MV-4-11 (cell line): ENCODE measurements at places on chromosomes 12 and 14.
A peak's percentile ranks its signal among the peaks of the same experiment; 100 is the strongest.

DNA sequence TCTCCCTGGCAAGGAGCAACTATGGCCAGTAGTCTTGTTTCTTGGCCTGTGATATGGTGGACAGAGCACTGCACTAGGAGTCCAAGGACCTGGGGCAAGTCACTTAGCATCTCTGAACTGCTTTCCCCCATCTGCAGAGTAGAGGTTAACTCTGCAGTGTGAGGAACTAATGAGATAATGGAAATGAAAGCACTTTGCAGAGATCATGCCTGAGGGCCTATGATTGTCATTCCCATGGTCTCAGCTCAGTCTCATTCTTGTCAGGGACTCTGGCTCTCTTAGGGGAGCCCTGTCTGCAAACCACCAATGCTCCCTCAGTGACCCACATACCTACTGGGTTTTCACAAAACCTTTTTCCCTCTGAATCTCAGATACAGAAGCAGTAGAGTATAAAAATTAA, 6.5 kb upstream of the PNMA1 start:
- DNase-seq: no peak

GRCh38 chr14:103073876-103074728, 9.9 kb upstream of the LBHD2 start:
- DNase-seq: no peak

DNA sequence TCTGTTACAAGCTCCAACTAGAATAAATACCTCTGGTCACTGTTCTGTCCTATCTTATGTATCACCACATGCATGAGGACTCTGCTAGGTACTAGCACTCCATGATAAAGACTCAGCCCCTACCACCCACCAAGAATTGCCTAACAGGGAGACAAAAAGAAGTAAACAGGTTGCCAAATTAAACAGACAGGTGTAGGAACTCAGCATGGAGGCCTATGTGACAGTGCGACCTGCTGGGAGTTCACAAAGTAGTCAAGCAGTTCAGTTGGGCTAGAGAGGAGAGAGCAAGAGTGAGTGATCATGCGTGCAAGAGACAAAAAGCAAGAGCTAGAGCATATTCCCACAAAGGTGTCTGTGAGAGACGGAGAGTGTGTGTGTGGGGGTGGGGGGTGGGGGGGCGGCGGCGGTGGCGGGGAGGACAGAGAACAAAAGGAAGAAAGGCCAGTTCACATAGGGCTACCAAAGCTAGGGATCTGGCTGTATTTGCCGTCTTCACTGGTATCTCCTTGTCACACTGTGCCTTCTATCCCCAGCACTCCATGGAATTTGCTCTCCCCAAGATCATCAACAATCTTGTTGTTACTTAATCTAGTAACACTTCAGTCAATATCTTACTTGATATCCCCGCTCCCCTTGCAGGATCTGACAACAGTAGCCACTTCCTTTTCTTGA, 81.2 kb downstream of the SPPL3 start:
- no peak for DNase-seq

- DNase-seq: no peak
Observed at GRCh38 chr14:95761436-95761835, 47.5 kb upstream of the TCL1A start.

DNA sequence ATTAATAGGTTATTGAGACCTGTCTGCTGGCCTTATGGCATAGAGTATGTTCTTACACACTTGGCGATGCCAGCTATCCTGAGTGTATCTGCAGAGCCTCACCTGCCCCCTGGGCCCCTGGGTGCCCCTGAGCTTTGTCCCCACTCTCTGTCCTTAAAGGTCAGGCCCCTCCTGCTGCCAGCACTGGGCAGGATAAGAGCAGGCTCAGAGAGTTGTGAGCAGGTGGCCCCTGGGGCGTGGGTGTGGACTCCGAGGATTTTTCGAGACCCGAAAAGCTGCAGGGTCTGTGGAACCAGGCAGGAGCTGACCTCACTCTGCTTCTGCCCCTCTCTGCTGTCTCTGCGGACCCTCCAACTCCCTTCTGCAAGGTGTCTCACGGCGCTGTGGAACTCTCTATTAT, 8.2 kb downstream of the HIP1R start:
- no peak for DNase-seq

- peak; percentile 87 for DNase-seq
Observed at GRCh38 chr12:104680070-104680469, 223.3 kb downstream of the CHST11 start.

DNA sequence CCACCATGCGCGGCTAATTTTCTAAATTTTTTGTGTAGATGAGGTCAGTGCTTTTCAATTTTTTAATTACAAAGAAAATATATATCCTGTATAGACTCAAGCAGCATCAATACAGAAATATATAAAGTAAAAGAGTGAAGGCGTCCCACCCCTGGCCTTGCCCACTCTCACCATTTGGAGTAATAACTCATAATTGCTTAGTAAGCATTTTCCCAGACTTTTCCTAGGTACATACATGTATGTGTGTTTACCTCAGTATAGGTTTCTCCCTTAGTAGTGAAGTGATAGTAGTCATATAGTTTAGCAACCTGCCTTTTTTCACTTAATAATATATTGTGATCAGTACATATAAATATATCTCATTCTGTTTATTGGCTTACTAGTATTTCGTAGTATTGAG, 200.1 kb downstream of the NUBPL start:
- DNase-seq: no peak

DNA sequence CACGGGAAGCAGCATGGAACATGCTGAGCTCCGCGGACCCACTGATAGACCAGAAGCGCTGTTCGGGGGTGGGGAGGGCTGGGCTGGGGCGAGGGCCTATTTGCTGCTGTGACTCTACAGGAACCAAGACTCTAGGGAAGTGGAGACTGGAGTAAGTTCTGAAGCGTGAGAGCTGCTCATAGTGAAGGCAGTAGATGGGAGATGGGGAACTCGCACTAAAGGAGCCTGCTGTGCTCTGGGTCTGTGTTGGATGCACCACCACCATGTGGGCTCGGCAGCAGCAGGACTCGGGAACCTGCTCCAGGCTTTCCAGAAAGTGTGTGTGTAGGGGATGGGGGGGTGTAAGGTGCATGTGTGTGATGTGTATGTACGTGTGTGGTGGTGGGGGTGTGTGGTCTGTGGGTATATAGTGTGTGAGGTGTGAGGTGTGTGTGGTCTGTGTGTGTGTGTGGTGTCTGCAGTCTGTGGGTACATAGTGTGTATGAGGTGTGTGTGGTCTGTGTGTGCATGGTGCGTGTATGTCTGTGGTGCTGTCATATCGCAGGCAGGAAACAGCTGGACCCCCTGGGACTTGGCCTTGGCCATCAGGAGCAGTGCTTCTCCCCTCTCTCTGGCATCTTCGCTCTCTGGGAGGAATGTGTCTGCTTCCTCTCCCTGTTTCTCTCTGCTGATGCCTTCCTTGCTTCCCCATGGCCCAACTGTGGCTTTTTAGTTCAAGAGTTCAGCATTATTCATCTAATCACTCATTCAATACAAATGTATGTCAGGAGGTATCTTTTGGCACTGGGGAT, 378.9 kb downstream of the FUT8 start:
- DNase-seq: peak; percentile 36
